ENCODE measurements at places on chromosomes 7 and 10.
A peak's percentile ranks its signal among the peaks of the same experiment; 100 is the strongest.

GRCh38 chr7:24133691-24134090 lies 150.3 kb upstream of the NPY start:
- no peak for DNase-seq

GRCh38 chr10:82440775-82441174 lies 565.8 kb downstream of the NRG3 start:
- no peak for DNase-seq

GRCh38 chr10:114431414-114432135 lies 27.3 kb upstream of the AFAP1L2 start:
- DNase-seq = no peak

DNA sequence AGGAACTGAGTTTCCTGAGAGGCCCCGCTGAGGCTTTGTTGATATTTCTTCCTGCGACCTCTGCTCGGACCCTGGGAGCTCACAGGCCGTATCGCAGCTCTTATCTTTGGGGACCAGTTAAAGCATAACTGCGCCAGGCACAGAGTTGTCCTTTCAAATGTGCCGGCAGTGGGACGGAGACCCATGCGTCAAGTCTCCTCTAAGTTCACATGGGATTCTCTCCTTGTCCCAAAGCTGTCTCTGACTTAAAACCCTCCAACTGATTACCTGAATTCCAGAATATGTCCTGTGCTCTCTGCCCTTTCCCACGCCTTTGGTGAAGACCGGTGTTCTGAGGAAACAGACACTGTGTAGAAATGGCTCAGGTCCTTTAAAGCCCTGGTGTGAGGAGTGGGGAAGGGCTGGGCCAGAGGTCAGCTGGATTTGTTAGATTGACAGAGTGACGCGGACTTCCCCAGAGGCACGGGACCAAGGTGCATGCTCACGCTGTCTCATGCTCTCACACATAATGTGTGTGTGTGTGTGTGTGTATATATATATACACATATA lies 169.8 kb downstream of the EGFR start:
- DNase-seq = no peak

GRCh38 chr7:27242555-27243339 lies at the start of gene EVX1:
TSS of gene EVX1 (plus strand) at chr7:27242802. CDS start at chr7:27243031, 229 bp downstream.
- DNase-seq = no peak

GRCh38 chr7:24441314-24442027 lies 131.8 kb upstream of the PALS2 start:
- no peak for DNase-seq

GRCh38 chr7:107803009-107803610 lies at the start of gene SLC26A3:
TSS of gene SLC26A3 (minus strand) at chr7:107803223. CDS start at chr7:107794509, 8,714 bp downstream.
- DNase-seq = no peak

DNA sequence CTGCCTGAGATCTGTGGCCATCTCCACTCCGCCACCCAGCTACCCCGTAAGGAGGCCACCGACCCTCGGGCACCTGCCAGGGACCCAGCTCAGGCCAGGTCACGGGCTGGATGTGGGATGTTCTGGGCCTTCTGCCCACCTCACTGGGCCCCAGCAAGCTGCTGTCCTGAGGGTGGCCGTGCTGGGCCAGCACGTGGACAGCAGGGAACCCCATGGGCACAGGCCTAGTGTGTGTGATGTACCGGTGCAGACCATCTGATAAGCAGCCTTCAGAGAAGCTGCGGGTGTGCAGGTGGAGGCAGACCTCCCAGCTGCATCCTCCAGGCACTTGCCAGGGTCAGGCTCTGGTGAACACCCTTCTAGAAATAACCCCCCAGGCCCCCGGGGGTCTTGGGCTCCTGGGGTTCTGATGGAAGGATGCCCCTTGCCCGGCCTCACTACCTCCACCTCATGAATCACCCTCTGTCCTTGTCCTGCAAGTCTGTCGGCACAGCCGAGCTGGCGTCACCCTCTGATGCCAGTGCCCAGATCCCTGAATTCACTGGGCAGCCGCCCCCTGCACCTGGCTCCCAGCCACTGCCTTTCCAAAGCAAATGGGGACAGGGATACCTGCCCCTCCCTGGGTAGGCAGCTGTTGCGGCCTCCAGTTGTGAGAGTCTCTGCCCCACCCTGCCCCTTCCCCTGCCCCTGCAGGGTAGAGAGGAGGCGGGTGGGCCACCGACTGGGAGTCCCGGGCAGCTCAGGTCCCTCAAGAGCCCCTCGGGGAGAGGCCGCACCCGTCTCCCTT lies 139.8 kb downstream of the FAM53B start:
- DNase-seq = no peak

GRCh38 chr7:95601316-95601715 lies 5.0 kb upstream of the PDK4 start:
- no peak for DNase-seq

GRCh38 chr10:67077376-67077775 lies 151.5 kb downstream of the LRRTM3 start:
- no peak for DNase-seq

- no peak for DNase-seq
Observed at GRCh38 chr10:66365686-66366085, 560.1 kb upstream of the LRRTM3 start.

DNA sequence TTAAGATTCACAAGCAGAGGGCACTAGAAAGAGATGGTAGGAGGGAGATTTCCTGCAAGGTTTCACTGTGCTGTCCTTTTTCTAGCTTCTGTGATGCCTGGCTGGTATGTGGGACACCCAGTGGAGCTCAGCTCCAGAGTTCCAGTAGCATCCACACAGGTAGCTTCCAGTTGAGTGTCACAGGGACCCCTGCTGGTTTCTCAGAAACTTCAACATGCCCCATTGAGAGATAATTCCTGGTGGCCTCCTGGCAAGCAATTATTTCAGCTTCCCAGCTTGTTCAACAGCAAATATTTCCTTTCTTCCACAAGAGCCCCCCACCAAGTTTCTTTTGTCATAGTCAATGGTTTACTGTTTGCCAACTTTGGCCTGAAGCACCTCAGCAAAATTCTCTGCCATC lies 858.7 kb downstream of the REEP3 start:
- no peak for DNase-seq

DNA sequence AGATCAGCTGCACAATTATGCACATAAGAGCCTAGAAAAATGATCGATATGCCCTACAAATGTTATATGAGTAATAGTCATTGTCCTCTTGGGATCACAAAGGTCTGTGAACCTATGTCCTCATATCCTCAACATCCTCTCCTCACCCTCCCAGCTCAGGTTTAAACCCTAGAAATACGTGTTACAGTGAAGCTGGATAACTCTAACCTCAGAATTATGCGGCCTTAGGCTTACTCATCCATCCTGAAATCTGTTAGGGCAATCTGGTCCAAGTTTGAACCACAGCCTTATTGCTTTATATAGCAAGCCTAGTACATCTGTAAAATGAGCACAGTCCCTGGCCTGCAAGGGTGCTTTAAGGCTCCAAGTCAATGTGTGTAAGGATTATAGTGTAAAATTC lies 84.2 kb upstream of the FRMD4A start:
- DNase-seq = no peak

DNA sequence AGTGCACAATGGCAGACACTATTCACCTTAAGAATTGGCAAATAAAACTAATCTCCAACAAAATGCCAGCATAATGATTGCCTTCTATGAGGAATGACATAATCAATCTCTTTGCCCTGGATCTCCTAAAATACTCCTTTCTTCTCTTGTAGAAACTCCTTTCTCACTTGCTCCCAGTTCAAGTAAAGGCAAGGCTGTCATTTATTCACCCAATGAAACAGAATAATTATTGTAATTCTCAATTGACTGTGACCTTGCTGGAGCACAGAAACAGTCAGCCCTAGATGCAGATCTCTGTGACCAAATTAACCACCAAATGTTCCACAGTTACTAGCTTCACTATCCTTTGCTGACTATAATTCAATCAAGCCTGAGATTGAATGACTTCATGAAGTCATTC lies 99.3 kb downstream of the SEMA3C start:
- DNase-seq = no peak

- DNase-seq = no peak
Observed at GRCh38 chr10:117092386-117092785, 45.7 kb downstream of the VAX1 start.

GRCh38 chr7:129853661-129854268 lies 99.0 kb downstream of the UBE2H start:
- peak; percentile 26 for DNase-seq

- DNase-seq = peak; percentile 34
Observed at GRCh38 chr7:2633538-2634266, 1.9 kb downstream of the TTYH3 start.

DNA sequence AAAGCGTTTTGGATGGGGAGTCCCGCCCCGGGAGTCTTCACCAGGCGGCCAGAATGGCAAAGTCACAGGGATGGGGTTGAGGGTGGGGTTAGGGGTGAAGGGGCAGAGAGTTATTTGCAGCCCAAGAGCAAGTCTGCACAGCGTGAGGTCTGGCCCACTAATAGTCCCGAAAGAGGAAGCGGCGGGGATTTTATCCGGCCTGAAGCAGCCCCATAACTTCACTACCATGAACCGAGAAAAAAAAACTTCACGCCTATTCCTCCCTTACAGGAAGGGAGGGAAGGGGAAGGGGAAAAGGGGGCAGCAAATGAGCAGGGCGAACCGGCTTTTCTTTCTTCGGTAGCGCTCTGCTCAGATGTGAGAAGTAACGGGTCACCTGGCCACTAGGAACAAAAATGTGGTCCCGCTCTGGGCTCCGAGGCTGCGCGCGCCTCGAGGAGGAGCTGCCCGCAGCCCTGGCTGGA lies 712 bp downstream of the ITPRIP start:
- DNase-seq = peak; percentile 67

GRCh38 chr7:148180075-148180474 lies 410.5 kb upstream of the C7orf33 start:
- DNase-seq = no peak

DNA sequence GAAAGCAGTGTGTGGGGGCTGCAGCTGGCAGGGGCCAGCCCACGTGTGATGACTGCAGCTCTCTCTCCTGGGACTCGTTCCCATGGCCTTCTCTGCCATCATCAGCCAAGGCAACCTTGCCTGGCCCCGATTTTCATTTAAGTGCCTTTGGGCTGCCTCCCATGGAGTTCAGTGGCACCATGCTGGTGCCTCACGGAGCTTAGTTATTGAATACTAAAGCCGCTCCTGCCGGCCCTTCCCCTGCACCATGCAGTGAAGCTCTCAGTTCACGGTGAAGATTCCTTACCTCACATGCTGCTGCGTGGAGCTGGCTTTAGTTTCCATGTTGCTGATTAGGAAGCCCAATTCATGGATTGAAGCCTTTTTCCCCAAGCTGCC lies 141.5 kb upstream of the EEPD1 start:
- DNase-seq = no peak

DNA sequence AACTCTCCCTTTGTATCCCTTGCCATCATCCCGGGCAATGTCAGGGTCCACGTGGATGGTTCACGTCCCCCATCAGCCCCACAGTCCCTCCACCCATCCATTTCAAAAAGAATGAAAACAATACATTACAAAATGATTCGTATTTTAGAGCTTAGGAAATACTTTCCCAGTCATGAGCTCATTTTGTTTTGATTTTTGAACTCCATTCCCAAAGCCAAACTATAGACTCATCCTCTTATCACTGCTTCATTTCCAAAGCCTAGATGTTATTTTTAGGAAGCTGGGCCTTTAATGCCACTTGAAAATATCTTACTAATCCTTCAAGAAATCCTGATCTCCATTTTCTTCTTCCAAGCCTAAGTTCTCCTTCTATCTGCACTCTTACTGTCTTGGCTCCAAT lies 72.1 kb downstream of the WNT2 start:
- no peak for DNase-seq

GRCh38 chr7:40436710-40437109 lies 301.9 kb downstream of the SUGCT start:
- no peak for DNase-seq

DNA sequence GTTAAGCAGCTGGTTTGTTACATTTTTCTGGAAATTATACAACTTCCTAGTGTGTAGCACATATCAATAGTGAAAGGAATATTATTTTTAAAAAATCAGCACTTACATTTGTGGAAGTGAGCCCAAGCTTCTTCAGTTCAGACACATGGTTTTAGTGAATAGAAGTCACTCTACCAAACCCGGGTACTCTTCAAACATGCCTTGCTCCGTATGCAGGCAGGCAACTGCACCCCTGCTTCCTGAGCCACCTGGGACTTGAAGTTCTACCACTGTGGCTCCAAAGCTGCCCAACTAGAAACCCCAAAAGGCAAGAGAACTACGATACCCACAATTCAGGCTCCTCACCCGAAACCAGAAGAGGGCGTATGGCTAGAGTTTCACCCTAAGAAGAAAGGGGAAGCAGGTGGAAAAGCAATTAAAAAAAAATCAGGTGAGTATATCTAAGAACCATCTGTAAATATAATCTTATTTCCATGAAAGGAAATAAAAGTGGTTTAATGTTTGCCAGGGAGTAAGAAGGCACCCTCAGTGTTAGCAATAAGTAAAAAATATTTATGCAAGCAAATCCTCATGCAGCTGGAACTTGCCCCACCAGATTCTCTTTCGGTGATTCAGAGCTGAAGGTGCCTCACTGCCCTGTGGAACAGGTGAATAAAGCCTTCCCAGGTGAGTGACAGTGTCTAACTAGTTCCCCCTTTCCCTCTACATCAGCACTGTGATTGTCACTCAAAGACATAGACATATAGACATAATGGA lies at the start of gene MACC1:
MACC1 (minus strand) TSS at position 192 of the 756 bp plus-strand sequence. CDS start 55,522 bp downstream, outside the sequence.
- DNase-seq = peak; percentile 32

DNA sequence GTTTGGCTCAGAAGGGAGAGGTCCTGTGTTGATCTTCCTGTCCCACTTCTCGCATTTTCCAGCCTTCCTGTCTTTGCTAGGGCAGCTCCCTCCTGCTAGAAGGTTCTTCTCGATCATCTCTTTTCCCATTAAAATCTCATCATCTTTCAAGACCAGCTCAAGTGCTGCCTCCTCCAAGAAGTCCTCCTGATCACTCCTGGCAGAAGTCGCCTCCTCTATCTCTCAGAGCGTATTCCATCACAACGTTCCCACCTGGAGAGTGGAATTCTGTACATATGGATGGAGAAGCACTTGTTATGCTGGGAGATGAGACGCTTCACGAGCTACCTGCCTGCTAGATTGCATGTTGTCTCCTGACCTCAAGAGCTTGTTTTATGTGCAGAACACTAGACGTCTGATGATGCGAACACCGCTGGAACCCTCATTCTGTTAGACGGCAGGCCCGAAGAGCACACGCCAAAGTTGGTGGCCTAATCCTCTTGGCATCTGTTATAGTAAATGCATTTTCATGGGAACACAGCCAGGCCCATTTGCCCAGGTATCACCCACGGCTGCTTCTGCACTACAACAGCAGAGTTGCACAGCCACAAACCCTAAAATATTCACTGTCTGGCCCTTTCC lies 68.0 kb upstream of the INSIG1 start:
- DNase-seq = no peak

DNA sequence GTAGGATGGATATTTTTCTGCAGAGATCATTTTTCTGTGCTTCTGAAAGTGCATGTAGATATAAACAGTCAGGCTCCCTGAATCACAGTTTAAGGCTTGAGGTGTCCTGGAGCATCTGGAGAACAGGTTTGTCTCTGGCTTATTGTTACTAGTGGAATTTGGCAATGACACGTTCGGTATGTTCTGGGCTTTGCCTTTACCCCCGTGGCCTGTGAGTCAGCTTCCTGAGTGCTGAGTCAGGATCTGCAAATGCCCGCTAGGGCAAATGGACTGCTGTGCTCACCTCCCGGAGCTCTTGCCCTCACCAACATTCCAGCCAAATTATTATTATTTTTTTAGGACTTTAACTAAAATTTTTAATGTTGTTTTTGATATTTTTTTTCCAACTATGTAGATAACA lies 192.5 kb upstream of the PRSS1 start:
- DNase-seq = peak; percentile 18
